ENCODE measurements at places on chromosomes 4 and X.
A peak's percentile ranks its signal among the peaks of the same experiment; 100 is the strongest.

DNA sequence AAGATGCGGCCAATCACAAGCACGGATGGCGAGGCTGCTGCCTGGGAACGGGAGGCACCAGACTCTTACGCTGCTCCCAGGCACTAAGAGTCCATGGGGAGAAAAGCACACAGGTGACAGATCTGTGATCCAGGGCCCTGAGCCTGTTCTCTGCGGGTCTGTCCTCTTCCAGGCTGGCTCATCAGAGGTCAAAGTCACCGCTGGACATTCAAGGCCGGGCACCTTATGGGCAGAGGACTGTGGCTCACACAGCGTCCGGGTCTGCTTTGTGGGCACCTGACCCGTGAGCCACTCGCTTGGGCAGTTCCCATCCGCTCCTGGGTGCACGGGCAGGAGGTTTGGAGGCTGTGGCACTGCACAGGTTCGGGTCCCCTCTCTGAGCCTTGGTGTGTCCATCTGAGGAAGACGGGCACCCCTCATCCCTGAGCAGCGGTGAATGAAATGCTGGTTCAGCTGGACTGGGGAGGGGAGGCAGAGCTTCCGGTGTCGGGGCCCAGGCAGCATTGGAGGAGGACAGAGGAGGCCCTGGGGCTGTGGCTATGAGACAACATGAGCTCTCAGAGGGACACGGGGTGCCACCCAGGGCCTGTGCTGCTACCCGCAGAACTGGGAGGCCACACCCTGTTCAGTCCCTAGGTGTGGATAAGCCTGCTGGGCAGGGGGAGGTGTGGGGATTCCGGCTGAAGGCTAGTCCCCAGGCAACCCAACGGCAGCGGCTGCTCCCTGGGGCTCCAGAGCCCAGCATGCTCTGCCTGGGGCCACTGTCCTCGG lies 61.2 kb upstream of the AFAP1 start:
- no peaks in the 10 kb centered on the region for H3K27me3 ChIP-seq
- H3K36me3 ChIP-seq = no peaks in the 10 kb centered on the region
- DNase-seq = no peak
- H3K4me3 ChIP-seq = no peak overlapping the region
- H3K27ac ChIP-seq = no peak overlapping the region

DNA sequence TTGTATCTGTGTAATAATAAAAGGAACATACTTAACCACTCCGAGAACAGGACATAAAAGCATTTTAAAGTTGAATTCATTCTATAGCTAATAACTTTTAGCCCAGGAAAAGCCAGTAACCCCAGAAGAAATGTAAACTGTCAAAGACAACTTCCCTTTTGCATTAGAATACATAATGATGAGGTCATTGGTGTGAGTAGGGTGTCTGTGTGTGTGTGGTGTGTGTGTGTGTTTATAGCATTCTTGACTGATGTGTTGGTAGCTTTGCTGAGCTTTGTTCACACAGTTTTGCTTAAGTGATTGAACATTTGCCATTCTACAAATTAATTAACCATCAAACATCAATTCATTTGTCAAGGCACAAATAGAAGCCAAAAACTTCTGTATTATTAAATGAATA lies 559.6 kb downstream of the ARAP2 start:
- no peaks in the 10 kb centered on the region for H3K27me3 ChIP-seq
- DNase-seq = no peak
- H3K4me3 ChIP-seq = no peak overlapping the region

- H3K4me3 ChIP-seq = peak overlapping the region; percentile 21
- H3K4me1 ChIP-seq = peaks cover 6% of the 10 kb centered on the region
- H3K27me3 ChIP-seq = no peaks in the 10 kb centered on the region
- DNase-seq = peak; percentile 9
- no peak overlapping the region for H3K27ac ChIP-seq
- H3K36me3 ChIP-seq = peaks cover 12% of the 10 kb centered on the region
Observed at GRCh38 chrX:48972220-48973164, 848 bp upstream of the KCND1 start.

GRCh38 chr4:103451341-103451740 lies 253.2 kb upstream of the CENPE start:
- H3K4me1 ChIP-seq = no peaks in the 10 kb centered on the region
- no peak overlapping the region for H3K27ac ChIP-seq
- DNase-seq = no peak
